Panc1 (cell line): ENCODE measurements at places on chromosomes 2 and 18.

DNA sequence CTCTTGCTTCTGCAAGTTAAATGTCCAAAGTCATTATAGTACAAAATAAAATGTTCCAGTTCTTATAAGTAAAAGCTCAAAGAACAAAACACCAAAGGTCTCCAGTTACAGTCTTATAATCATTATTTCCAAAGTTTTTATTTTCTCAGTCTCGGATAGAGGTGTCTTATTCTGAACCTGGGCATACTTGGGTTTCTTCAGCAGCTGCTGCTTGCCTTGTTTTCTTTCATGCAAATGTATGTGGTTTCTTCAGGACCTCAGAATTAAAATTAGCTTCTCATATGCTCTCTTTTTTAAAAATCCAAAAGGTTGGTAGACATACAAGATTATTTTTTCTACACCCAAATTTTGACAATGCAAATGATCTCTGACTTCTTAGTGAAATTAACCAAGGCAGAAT is 383.0 kb downstream of the METTL4 start:
- DNase-seq = no peak

- no peak for DNase-seq
Measured at GRCh38 chr18:76806301-76806700, 16.1 kb upstream of the ZNF236 start.

DNA sequence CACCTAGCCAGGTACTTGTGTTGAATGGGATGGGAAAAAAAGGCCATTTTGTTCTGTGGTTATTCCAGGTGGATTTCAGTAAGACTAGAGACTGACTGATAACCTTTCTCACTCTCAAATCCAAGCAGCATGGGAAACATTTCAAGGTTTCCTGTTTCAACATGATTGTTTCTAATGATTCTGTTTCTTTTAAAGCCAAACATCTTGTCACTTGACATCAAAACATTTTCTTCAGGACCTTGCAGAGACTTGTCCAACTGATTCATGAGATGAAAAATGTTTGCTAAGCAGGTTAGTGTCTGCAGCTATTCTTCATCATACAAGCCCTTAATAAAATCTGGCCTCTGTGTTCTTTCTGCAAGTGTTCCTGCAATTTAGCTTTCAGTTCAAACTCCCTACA is 456.5 kb upstream of the CWC22 start:
- DNase-seq = no peak

- no peak for DNase-seq
Measured at GRCh38 chr2:177334940-177335543, 57.5 kb upstream of the AGPS start.

DNA sequence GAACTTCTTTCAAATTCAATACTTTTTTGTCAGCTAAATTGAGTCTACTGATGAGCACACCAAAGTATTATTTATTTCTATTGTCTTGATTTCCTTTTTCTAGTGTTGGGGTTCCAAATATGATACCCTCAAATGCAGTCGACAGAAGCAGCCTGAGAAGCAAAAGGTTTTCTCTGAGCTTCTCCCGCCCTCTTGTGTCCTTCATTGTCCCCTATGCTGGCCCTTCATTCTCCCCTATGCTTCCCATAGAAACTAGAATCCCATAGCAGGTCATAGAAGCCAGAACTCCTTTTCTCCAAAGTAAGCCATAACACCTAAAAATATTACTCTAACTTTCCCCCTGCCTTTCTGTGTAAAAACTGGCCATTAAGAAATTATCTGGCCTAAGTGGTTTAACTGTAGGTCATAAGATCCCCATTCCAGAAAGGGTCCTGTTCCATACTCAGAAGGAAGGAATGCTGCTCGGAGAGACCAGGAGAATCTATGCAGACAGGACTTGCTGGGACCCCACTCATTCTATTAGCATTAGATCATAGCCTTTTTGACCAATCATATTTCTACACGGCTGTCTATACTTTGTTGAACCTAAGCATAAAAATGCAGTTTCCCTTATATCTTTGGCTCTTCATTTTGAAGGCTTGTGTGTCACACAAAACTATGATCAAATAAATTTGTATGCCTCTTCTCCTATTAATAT is 764.6 kb upstream of the PKDCC start:
- no peak for DNase-seq

- no peak for DNase-seq
Measured at GRCh38 chr18:48676756-48677368, 138.0 kb downstream of the CTIF start.
